ENCODE measurements at places on chromosomes 3 and 15.
A peak's percentile ranks its signal among the peaks of the same experiment; 100 is the strongest.

GRCh38 chr3:88713233-88713691 lies 394.2 kb upstream of the EPHA3 start:
- no peak for DNase-seq

GRCh38 chr3:49716691-49717210 lies 2.7 kb downstream of the AMIGO3 start:
- DNase-seq = no peak

DNA sequence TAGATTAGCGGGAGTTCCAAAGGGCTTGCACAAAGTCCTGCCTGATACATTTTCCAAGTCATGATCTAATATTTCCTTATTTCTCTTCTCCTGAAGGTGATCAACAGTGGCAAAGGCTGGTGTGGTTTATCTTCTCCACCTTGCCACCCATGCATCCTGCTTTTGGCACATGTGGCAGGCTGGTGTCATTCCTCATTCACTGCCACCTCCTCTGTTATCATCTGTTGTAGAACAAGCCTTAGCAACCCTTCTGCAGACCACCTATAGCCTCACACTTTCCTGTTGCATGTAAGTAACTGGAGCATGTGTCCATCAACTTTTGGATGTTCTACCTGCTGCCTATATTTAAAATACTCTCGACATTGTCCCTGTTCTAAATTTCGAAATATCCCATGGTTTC lies 294.1 kb downstream of the ZBTB20 start:
- DNase-seq = no peak

- DNase-seq = no peak
Measured at GRCh38 chr15:101267320-101268104, 9.8 kb downstream of the SELENOS start.

- DNase-seq = peak; percentile 76
Measured at GRCh38 chr3:171321559-171322360, 138.4 kb downstream of the TNIK start.

- no peak for DNase-seq
Measured at GRCh38 chr3:150911771-150912170, 6.5 kb upstream of the MINDY4B start.

GRCh38 chr3:17833786-17834559 lies 91.5 kb upstream of the TBC1D5 start:
- no peak for DNase-seq

- peak; percentile 61 for DNase-seq
Measured at GRCh38 chr3:171268677-171269076, 191.5 kb downstream of the TNIK start.

GRCh38 chr3:101779822-101780381 lies 891 bp downstream of the NXPE3 start:
- DNase-seq = peak; percentile 37

- no peak for DNase-seq
Measured at GRCh38 chr3:129625072-129625874, 18.8 kb upstream of the PLXND1 start.

- DNase-seq = no peak
Measured at GRCh38 chr3:196414469-196414868, 17.8 kb downstream of the UBXN7 start.
